ENCODE measurements at places on chromosomes 1 and 21.
A peak's percentile ranks its signal among the peaks of the same experiment; 100 is the strongest.

- peak; percentile 39 for DNase-seq
These were observed 56.2 kb downstream of the LGR6 start for GRCh38 chr1:202249846-202250245.

DNA sequence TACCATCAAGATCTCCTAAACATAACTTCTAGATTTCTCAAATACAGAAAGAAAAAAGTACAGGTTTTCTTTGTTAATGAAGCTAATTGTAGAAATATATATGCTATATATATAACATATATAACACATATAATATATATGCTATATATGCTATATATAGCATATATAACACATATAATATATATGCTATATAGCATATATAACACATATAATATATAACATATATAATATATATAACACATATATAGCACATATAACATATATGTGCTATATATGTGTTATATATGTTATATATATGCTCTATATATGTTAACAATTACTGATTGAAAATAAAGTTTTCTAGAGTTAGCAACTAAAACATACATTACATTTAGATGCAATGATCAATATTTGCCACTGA is 34.8 kb downstream of the RGS21 start:
- DNase-seq = no peak

DNA sequence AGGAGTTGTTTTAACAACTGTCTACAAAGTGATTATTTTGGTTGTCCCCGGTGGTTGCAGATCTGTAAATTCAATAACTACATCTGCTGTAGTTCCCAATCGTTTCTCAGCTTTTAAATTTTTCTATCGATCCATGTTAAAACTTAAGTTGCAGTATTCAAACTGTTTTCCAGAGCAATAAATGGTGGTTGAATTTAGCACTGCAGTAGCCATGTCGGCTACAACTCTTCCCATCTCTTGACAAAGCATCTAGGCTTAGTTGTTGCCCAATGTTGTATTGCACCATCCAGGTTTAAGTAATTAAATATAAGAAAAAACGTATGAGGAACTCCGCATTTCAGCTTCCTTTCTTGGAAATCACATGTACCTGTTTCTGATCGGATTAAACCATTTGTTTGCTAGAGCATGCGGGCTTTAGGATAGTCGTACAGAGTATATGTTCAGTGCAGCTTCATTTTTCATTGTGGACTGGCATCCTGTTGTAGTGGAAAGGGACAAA is 996 bp downstream of the CNIH4 start:
- no peak for DNase-seq

GRCh38 chr1:24636661-24637357 is 6.3 kb upstream of the SRRM1 start:
- no peak for DNase-seq

- no peak for DNase-seq
These were observed 147.6 kb downstream of the RHOU start for GRCh38 chr1:228882771-228883450.

GRCh38 chr1:220410611-220411010 is 117.3 kb upstream of the MARK1 start:
- DNase-seq = no peak

DNA sequence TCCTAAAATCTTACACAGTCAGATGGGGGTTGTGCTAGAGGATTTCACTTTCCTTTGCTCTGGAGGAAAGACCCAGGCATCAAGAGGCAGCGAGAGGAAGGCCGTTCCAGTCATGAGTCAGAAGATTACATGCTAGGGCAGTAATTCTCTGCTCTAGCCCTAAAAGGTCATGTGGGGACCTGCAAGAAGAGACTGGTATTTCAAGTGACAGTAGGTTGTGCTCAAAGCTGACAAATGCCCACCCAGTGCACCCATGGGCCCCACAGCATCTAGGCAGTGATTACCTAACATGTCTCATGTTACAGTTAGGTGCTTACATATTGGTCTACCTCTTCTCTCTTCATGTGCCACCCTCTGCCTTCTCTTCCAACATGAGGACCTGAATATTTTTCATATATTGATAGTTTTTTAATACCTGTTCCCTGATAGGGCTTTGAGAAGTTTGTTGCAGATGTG is 99.7 kb upstream of the BEND5 start:
- no peak for DNase-seq

DNA sequence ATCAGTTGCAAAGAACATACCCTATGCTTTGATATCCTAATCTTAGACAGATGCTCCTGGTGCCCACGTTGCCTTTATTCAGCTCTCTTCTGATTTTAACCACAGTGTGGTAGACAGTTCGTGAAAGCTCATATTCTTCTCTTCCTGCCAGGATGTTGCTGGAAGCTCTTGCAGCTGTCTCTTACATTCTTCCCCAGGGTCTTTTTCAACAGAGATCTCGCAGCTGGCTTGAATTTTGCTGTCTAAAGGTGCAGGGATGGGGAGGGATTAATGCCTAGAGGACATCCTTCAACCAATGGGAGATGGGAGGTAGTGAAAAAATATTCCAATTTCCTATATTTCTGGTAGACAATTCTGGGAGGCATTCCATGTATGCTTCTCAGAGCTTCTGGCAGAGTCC is 150.0 kb upstream of the APP start:
- no peak for DNase-seq

DNA sequence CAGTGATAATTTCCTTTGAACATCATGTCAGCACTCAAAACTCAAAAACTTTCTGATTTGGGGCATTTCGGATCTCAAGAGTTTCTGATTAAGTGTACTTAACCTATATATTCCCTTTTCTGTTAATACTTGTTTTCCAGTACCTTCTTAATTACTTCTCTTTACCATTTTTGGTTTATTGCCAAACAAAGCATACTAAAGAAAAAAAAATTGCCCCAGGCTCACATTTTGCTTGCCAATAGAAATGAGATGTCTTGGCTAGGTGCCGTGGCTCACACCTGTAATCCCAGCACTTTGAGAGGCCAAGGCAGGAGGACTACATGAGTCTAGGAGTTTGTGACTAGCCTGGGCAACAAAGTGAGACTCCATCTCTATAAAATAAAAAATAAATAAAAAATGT is 4.8 kb downstream of the PSMD4 start:
- DNase-seq = no peak

DNA sequence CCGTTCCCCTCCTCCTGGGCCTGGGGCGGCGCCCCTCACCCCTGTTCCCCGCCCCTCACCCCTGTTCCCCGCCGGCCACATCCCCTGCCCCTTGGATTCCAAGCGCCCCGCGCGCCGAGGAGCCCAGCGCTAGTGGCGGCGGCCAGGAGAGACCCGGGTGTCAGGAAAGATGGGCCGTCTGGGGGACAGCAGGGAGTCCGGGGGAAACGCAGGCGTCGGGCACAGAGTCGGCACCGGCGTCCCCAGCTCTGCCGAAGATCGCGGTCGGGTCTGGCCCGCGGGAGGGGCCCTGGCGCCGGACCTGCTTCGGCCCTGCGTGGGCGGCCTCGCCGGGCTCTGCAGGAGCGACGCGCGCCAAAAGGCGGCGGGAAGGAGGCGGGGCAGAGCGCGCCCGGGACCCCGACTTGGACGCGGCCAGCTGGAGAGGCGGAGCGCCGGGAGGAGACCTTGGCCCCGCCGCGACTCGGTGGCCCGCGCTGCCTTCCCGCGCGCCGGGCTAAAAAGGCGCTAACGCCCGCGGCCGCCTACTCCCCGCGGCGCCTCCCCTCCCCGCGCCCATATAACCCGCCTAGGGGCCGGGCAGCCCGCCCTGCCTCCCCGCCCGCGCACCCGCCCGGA is at the start of gene TP73:
TP73 (plus strand) TSS at position 587 of the 618 bp plus-strand sequence. CDS start 29,850 bp downstream, outside the sequence.
- DNase-seq = no peak

GRCh38 chr1:97186381-97186780 is 464.8 kb downstream of the PTBP2 start:
- DNase-seq = no peak

DNA sequence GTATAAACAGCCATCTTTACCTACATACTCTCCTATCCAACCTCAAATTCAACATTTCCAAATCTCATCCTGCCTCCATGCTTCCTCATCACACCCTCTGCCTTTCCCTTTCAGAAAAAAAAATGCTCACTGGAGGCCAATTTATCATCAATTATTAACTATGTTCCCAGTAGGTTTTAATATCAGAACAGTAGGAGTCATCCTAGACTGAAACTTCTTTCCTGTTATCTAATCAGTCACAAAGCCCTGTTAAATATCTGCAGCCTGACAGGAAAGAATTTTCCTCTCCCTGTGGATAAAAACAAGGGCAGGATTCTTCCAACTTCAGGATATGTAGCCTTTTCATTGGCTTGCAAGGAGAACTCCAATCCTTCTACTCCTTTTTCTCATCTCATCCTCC is 28.4 kb downstream of the EGLN1 start:
- no peak for DNase-seq

DNA sequence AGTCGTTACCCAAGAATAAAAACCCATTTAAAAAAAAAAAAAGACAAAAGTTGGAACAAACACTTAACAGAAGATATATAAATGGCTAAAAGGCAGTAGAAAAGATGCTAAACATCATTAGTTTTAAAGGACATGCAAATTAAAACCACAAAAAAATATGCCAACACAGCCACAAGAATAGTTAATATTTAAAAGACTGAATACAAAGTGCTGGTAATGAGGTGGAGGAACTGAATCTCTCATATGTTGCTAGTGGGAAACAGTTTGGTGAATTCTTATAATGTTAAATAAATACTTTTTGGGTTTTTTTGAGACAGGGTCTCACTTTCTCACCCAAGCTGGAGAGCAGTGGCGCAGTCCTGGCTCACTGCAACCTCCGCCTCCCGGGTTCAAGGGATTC is 10.0 kb downstream of the LRRC40 start:
- no peak for DNase-seq

- no peak for DNase-seq
These were observed 1.1 kb downstream of the TRIM58 start for GRCh38 chr1:247857985-247858619.

DNA sequence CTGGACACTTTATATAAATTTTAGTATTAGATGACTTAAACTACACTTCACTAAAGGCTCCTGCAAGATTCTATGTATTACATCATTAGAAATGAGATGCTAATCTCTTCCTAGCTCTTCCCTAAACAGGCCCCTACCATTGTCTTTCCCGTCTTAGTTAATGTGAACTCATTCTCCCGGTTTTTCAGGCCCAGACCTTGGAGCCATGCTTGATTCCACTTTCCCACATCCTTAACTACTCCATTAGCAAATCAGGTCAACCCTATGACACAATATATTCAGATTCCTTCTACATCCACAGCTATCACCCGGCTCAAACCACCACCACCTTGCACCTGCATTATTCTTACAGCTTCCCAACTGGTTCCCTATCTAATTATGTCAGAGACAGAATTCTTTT is 73.3 kb downstream of the NVL start:
- no peak for DNase-seq

DNA sequence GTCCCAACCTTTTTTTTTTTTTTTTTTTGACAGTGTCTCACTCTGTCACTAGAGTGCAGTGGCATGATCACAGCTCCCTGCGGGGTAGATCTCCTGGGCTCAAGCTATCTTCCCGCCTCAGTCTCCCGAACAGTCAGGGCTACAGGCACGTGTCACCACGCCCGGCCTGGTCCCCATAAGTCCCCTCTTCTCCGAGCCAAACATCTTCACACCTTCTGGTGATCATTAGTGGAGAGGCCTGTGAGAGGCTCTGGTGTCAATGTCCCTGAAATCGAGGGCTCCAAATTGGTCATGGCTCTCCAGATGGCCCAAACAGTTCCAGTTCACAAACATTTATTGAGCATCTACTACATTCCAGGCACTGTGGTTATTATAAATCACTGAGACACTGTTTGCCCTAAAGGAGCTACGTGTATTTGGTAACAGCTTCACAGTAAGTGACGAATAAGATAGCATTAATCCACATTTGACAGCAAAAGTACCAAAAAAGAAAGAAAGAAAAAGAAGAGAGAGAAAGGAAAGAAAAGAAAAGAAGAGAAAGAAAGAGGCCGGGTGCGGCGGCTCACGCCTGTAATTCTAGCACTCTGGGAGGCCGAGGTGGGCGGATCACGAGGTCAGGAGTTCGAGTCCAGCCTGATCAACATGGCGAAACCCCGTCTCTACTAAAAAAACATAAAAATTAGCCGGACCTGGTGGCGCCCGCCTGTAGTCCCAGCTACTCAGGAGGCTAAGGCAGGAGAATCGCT is 867 bp upstream of the TIMM17A start:
- DNase-seq = no peak

DNA sequence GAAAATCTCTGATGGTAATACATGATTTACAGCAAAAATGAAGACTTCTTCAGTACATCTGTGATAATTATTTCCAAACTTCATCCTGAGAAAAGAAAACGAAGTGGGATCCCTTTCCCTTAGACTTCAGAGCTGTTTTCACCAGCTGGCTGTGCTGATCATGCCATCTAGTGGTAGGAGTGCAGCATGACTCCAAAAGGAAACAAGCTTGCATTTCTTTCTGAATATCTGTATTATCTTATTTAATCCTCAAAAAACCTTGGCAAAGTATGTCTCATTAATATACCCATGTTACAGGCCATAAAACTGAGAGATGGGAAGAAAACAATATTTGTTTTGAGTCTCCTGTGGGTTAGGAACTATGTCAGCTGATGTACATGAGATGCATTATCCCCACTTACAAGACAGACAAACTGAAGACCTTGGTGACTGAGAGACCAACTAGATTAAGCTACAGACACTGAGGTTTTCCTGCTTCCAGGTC is 9.8 kb upstream of the GJA8 start:
- peak; percentile 38 for DNase-seq

- no peak for DNase-seq
These were observed 40.8 kb upstream of the PPP2R5A start for GRCh38 chr1:212244441-212244840.

DNA sequence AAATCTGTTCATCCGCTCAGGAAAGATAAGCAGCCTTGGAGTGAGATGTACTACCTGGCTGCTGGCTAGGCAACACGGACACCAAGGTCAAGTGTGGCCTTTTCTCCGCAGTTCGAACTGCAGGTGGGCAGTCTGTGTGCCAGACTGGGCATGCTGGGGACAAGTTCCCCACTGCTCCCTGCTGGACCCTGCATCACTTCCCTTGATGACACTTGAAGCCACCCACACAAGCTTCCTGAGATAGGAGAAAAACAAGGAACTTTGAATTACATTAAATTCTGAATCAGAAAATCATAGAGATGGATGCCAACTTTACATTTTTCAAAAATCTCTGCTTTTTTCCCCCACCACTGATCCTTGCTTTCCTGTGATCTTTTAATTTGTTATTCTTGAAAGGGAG is 38.3 kb downstream of the BEND5 start:
- DNase-seq = no peak

- DNase-seq = no peak
These were observed 10.5 kb upstream of the TARS2 start for GRCh38 chr1:150476754-150477153.

DNA sequence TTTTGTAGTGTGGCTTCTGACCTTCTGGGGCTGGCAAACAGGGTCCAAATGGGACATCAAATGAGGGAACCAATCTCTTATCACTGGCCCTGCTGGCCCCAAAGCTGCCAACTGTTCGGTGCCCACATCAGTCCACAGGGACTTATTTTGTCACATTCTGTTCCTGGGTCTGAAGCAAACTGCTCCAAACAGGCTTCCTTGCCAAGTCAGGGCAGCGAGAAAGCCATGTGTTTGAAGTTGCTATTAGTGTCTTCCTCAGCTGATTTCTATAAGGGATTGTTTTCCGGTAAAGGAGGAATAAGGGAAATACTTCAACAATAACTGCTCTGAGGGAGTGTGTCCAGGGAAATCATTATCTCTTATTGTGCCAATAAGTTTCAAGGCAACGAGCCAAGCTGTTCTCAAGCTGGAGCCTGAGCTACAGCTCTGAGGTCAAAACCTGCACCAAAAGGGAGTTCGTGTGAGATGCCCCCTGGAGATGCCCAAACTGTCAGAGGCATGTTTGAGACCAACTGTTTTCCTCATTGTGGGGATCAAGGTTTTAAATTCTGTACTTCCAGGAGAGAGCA is 381.4 kb upstream of the PROX1 start:
- DNase-seq = no peak
